Peyer's patch (tissue), 4 donors: ENCODE measurements at places on chromosomes 13 and 19. TPM values are rescaled to one million over a fixed set of nuclear protein-coding genes. Genes with fewer than 3 reads are reported as not detected.

PNKP gene
- 235 TPM for total RNA-seq

GSK3A gene
- total RNA-seq = 44.1 TPM

- DNase-seq = no peak
Observed at GRCh38 chr13:45821811-45822210, 29.7 kb downstream of the SIAH3 start.

- no peak for DNase-seq
Observed at GRCh38 chr19:17577457-17578097, 22.1 kb downstream of the COLGALT1 start.
